Karpas-422 (cell line): ENCODE measurements at places on chromosomes 6 and 20.

DNA sequence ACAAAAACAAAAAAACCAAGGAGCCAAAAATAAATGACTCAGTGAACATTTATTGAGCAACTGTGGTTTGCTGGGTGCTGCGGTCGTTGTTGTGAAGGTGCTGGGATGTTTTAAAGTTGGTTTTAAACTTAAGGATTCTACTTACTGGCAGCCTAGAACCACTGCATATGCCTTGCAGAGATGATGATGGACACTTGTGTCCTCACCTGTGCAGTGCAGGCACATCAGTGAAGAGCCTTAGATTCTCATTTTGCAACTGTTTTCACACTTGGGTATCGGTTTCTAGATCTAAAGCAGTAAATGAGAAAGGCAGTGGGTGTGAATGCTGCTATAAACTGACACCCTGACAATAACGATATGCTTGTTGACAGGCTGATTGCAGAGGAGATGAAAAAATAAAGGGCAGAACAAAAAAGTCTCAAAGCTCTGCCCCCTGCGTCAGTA lies 68.8 kb downstream of the UTRN start:
- no peak for DNase-seq

DNA sequence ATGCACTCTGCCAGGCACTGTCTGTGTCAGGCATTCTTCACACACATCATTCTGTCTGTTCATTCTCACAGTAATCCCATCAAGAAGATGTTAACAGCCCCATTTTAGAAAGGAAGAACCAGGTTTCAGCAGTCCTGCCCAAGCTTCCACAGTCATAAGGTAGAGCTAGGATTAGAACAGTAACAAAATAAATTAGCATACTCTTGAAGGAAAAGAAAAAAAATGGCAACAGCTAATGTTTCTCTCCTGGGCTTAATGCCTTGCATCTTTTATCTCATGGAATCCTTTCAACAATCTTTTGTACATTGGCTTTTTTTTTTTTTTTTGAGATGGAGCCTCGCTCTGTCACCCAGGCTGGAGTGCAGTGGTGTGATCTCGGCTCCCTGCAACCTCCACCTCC lies 32.1 kb upstream of the AKAP12 start:
- DNase-seq = no peak

DNA sequence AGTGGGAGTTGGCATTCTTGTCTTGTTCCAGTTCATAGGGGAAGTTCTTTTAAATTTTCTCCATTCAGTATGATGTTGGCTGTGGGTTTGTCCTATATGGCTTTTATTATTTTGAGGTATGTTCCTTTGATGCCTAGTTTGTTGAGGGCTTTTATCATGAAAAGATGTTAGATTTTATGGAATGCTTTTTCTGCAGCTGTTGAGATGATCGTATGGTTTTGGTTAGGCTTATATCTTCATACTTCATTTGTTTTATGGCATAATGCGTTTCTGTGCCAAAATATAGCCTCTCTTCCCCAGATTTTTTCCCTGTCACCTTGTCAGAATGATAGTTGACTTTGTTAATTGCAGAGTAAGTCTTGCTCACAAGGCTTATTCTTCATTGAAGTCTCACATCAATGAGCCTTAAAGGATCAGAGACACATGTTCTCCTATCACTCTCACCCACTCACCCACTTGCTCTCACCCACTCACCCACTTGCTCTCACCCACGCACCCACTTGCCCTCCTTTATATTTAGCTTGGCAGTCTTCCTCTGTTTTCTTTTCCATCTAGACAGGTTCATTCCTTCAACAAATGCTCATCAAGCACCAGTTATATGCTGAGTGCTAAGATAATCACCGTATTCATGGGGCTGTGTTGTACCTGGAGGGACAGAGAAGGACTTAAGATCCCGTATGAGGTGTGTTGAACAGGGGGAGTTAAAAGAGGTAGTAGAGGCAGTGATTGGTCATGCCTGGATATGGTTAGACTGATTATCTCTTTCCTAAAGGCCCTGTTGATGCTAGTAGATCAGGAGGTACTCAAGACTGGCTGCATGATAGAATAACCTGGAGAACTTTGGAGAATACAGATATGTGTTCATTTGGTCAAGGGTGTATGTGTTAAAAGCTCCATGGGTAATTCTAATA lies 19.3 kb downstream of the UST start:
- no peak for DNase-seq

DNA sequence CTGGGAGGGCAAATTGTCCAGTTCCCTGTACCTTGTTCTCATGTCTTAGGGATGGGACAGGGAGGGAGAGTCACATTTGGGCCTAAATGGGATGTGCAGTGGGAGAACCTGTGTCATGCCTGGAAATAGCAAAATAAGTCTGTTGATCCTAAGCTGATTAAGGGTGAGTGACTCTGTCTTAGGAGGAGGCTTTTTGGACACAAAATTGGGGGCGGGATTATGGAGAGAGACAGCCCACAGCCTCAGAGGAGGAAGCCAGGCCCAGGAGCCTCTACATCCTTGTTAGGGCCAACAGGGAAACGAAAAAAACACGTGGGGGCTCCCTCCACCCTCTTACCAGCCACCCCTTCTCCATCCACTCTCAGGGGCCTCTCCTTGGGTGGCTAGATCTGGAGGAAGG lies 2.2 kb downstream of the KCNB1 start:
- no peak for DNase-seq

GRCh38 chr6:146210406-146211083 lies 181.7 kb downstream of the GRM1 start:
- DNase-seq = no peak
